ENCODE measurements at places on chromosomes 16 and 17. TPM values are rescaled to one million over a fixed set of nuclear protein-coding genes. Genes with fewer than 3 reads are reported as not detected.

- H3K36me3 ChIP-seq: no peaks in the 10 kb centered on the region
- no peak for DNase-seq
- peaks cover 7% of the 10 kb centered on the region for H3K27me3 ChIP-seq
- no peak overlapping the region for H3K27ac ChIP-seq
These were observed 11.8 kb downstream of the ADGRG1 start for GRCh38 chr16:57640185-57640584.

Gene TEX14
- total RNA-seq: not detected

DNA sequence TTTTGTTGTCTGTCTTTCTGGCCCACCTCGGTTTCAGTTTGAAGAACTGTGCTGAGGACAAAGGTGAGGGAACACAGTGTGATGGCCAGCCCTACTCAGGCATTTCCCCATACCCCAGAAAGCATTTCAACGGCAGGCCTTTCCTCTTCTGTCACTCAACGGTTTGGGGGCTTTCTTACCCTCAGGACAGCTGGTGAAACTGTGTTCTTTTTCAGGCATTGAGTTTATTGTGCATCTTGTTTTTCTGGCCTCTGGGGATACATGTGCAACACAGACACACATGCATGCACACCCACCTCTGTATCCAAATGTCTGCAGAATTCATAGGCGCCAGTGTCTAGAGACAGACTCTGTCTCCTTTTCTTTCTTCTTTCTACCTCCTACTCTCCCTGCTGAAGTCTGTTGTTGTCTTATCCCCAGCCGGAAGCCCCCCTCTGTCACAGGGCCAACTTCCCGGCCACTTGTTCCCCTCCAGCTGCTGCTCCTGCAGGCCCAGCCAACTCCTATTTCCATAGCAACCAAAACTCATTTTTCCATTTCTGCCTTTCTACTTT is 17.0 kb downstream of the CHD9 start:
- peak; percentile 64 for DNase-seq
- H3K27ac ChIP-seq: peak overlapping the region; percentile 50
- H3K4me1 ChIP-seq: peaks cover 7% of the 10 kb centered on the region
- peak overlapping the region; percentile 22 for H3K4me3 ChIP-seq
- H3K27me3 ChIP-seq: no peaks in the 10 kb centered on the region

- peak overlapping the region; percentile 85 for H3K27ac ChIP-seq
- no peak for DNase-seq
- H3K27me3 ChIP-seq: no peaks in the 10 kb centered on the region
- peak overlapping the region; percentile 43 for H3K4me3 ChIP-seq
These were observed 20.5 kb downstream of the TMEM94 start for GRCh38 chr17:75476752-75477489.

DNA sequence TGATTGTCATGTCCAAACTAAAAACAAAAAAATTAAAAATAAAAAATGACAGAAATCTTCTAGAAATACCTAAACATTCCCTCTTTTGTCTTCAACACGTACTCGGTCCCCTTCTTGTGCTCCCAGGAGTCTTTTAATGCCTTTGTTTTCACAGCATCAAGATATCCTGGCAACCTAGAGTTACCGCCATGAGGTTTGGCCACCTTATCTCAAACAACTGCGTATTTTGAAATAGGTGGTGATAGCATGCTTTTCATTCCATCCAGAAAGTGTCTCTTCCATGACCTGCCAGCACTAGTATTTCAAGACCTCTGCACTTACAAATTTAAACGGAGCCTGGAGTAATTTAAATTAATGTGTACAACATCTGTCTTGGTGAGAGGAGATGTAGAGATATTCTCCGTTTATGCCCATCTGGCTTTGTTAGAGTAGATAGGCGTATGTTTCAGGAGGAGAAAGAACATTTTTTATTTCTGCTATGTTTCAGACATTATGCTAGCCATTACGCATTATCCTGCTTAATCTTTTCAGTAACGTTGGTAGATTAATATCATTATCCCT is 42.0 kb downstream of the RBFOX1 start:
- no peaks in the 10 kb centered on the region for H3K36me3 ChIP-seq
- peak overlapping the region; percentile 78 for H3K27ac ChIP-seq
- peaks cover 83% of the 10 kb centered on the region for H3K4me1 ChIP-seq
- H3K27me3 ChIP-seq: no peaks in the 10 kb centered on the region
- DNase-seq: no peak

Gene CD300LB
- 0.15 TPM for total RNA-seq

- peaks cover 7% of the 10 kb centered on the region for H3K4me1 ChIP-seq
- peak; percentile 96 for DNase-seq
- H3K36me3 ChIP-seq: peaks cover 4% of the 10 kb centered on the region
- H3K4me3 ChIP-seq: peak within 1 kb of the TSS; percentile 88
- peak within 1 kb of the TSS; percentile 74 for H3K27ac ChIP-seq
These were observed at the start of gene ARMC7 for GRCh38 chr17:75109407-75110233. ARMC7 (plus strand) TSS chr17:75109969; CDS start chr17:75110289, 320 bp downstream.

Gene PHAF1
- total RNA-seq: 15.6 TPM

GRCh38 chr17:81684442-81684911 is 666 bp downstream of the HGS start:
- peaks cover 15% of the 10 kb centered on the region for H3K4me1 ChIP-seq
- H3K27me3 ChIP-seq: no peaks in the 10 kb centered on the region
- H3K27ac ChIP-seq: peak overlapping the region; percentile 84
- H3K36me3 ChIP-seq: peaks cover 47% of the 10 kb centered on the region
- DNase-seq: no peak

GRCh38 chr17:49381033-49381432 is 19.0 kb upstream of the ZNF652 start:
- H3K27me3 ChIP-seq: no peaks in the 10 kb centered on the region
- H3K4me3 ChIP-seq: no peak overlapping the region
- no peaks in the 10 kb centered on the region for H3K36me3 ChIP-seq
- H3K4me1 ChIP-seq: no peaks in the 10 kb centered on the region

GRCh38 chr16:65392806-65393565 is 271.1 kb upstream of the CDH11 start:
- H3K4me3 ChIP-seq: no peak overlapping the region
- no peak overlapping the region for H3K27ac ChIP-seq
- H3K36me3 ChIP-seq: no peaks in the 10 kb centered on the region
- H3K27me3 ChIP-seq: no peaks in the 10 kb centered on the region
- DNase-seq: no peak

- H3K27me3 ChIP-seq: no peaks in the 10 kb centered on the region
- no peak overlapping the region for H3K27ac ChIP-seq
- no peaks in the 10 kb centered on the region for H3K36me3 ChIP-seq
- H3K4me3 ChIP-seq: no peak overlapping the region
- DNase-seq: no peak
These were observed 37.7 kb upstream of the OR3A1 start for GRCh38 chr17:3335876-3336275.

Gene CCL8
- total RNA-seq: not detected

DNA sequence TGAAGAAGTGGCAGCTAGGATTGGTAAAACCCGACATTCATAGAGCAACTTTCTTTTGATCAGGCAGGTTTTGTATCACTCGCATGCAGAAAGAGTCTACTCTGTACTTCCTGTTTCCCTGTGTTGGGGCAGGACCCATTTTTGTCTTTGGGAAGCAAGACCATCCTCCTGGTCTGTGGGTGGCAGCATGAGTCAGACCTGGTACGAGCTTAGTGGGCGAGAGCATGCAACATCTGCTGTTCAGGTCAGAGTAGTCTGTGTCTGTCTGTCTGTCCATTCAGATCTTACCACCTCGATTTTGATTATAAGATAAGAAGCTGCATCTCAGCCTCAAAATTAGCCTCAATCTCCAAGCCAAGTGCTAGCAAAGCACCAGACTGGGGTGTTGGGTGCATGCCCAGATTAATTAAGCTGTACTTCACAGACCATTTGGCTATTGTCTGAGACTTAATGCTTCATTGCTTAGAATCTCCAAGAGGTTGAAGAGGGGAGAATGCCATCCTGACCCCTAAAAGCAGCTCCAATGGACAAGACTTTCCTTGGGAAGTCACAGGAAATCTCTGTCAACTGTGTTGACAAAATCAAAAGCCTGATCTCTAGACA is 110.9 kb downstream of the XYLT1 start:
- H3K27ac ChIP-seq: no peak overlapping the region
- H3K4me3 ChIP-seq: no peak overlapping the region
- no peaks in the 10 kb centered on the region for H3K36me3 ChIP-seq
- no peaks in the 10 kb centered on the region for H3K27me3 ChIP-seq
- no peak for DNase-seq

Gene KRT25
- not detected for total RNA-seq

Gene PMP22
- 70.0 TPM for total RNA-seq

- no peak overlapping the region for H3K4me3 ChIP-seq
- no peaks in the 10 kb centered on the region for H3K27me3 ChIP-seq
- H3K27ac ChIP-seq: no peak overlapping the region
- peaks cover 84% of the 10 kb centered on the region for H3K36me3 ChIP-seq
These were observed 32.1 kb downstream of the PRKAR1A start for GRCh38 chr17:68544111-68544915.

DNA sequence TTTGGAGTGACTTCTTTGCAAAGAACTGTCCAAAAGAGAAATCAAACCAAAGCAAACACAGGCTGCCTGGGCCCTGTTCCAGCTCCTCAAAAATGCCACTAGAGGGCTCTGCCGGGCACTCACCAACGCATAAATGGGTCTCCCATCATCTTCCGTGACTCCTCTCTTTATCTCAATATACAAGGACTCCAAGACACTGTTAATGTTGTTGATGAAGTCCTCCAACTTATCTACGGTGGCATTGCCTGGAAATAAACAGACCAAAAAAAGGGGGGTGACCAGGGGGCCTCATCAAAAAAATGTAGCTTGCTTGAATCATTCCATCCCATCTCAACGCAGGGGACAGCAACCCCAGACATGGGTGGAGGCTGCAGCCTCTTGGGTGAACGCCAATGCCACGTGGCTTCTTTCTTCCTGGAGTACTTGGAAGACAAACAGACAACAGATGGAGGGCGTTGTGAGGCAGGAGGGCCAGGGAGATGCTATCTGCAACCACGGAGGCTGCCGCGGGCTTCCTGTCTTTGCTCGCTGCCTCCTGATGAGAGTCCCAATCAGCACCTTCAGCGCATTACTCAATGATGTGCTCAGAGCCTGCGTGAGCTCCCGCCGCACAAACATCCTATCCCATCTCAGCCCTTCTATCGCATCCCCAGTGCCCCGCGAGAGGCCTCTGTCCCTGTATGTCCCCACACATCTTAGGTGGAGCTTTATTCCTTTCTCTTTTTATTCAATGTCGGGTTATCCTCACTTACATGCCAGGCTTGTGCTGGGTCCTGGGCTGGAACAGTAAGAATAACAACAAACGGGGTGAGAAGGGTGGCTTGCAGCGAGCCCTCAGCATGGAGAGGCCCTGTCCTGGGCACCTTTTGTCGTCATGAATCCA is 32.0 kb downstream of the KDM8 start:
- peak; percentile 92 for DNase-seq
- H3K4me3 ChIP-seq: no peak overlapping the region
- no peaks in the 10 kb centered on the region for H3K27me3 ChIP-seq
- peak overlapping the region; percentile 19 for H3K27ac ChIP-seq

Gene KRTAP4-3
- total RNA-seq: not detected

GRCh38 chr17:78961571-78961970 is 18.2 kb downstream of the LGALS3BP start:
- no peaks in the 10 kb centered on the region for H3K27me3 ChIP-seq

All from psoas muscle (tissue), 8 donors.